ENCODE measurements at places on chromosomes 12 and 14.

DNA sequence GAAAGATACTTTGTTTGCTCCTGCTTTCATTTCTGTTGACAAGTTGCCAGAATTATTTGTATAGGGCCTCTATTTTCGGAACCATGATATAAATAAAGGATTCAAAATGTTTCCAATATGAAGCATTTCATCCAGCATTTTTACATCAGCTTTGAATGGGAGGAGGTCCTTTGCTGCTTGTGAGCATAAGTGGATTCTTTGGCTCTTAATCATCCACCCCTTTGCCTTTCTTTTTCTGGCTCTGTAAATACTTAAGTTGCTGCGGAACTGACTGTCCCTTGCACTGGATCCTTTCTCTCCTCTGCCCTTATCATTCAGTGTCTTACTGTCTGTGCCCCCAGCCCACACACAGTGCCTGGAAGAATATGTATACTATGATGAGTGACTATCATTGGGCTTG, 357.3 kb upstream of the RGS6 start:
- no peak for DNase-seq

GRCh38 chr14:94773061-94773648, 3.2 kb upstream of the GSC start:
- no peak for DNase-seq

- DNase-seq, result no peak
Observed at GRCh38 chr12:104138797-104139152, 765 bp upstream of the NFYB start.

DNA sequence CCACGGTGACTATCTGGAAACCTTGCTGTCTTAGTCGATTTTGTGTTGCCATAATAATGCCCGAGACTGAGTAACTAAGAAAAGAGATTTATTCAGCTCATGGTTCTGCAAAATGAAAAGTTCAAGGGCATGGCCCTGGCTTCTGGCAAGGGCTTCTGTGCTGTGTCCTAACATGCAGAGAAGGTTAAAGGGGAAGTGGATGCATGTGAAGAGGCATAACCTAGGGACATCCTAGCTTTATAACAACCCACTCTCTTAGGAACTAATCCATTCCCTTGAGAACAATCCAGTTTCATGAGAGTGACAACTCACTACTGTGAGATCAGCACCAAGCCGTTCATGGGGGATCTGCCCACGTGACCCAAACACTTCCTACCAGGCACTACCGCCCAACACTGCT, 11.5 kb downstream of the FLVCR2 start:
- no peak for DNase-seq

All from stimulated activated naive CD8-positive, alpha-beta T cell treated with anti-CD3 and anti-CD28 coated beads, Interleukin-15, Interleukin-2, amounts not matched to agents 100 U/mL and 50 U/mL, for 24 hours (primary cell).